ENCODE measurements at places on chromosomes 1 and 21.

GRCh38 chr1:168088511-168089325 is 48.0 kb downstream of the GPR161 start:
- DNase-seq, result no peak

DNA sequence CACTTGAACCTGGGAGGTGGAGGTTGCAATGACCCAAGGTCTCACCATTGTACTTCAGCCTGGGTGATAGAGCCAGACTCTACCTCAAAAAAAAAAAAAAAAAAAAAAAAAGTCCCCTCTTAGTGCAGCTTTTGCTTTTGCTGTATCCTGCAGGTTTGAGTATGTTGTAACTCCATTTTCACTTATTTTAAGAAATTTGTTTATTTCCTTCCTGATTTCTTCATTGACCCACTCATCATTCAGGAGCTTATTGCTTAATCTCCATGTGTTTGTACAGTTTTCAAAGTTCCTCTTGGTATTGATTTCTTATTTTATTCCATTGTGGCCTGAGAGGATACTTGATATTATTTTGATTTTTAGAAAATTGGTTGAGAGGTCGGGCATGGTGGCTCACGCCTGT is 50.9 kb upstream of the AK4 start:
- DNase-seq, result no peak

- DNase-seq, result no peak
Observed at GRCh38 chr1:164880199-164880598, 321.2 kb downstream of the PBX1 start.

GRCh38 chr1:30756206-30756544 is 1.4 kb downstream of the LAPTM5 start:
- DNase-seq, result no peak

DNA sequence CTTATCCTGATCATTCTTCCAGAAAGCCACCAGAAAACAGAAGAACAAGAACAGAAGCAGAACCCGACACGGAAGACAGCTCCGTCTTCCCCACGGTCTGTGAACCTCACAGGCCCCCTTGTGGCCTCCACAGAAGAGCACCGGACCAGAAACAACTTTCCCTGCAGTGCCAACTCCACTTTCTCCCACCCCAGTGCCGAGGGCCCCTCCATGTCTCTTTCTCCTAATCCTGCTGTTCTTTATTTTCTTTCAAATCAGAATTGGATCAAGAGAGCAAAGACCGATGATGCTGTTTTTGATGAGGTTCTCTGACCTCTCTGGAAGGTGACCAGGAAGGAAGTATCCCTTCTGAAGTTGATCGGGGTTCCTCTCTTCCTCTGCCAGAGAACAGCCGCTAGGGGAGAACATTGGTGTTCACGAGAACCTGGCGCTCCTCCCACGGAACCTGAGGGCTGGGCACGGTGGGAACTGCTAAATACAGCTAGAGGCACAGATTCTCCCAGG is 58.9 kb upstream of the CTTNBP2NL start:
- no peak for DNase-seq

DNA sequence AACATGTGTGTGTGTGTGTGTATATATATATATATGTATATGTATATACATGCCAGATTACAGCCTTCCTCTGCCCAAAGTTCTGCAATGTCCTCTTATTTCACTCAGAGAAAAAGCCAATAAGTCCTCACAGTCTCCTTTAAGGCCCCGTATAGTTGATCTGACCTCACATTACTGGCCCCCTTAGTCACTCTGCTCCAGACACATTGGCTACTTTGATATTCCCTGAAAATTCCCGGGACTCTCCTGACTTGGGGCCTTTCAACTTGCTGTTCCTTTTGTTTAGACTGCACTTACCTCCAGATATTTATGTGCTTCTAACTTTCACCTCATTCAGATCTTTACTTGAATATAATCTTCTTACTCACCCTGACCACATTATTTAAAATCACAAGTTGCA is 4.2 kb upstream of the BSDC1 start:
- DNase-seq, result no peak

GRCh38 chr1:205500240-205501233 is 3.9 kb upstream of the CDK18 start:
- no peak for DNase-seq

DNA sequence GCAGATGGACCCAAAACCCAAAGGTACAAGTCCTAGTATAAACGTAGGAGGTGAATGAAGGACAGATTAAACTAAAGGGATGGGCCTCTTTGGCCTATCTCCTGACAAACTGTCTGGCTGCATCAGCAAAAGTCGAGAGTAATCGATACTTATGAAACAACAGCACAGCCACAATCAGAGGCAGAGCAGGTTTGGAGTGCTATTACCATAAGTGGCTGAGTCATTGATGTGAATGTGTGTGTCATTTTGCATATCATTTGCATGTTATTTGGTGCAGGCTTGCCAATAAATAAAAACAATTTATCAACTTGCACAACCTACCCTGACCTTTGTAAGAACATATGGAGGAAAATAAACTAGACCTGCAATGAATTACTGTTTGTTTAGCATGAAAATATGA is 283.1 kb downstream of the NUF2 start:
- no peak for DNase-seq

DNA sequence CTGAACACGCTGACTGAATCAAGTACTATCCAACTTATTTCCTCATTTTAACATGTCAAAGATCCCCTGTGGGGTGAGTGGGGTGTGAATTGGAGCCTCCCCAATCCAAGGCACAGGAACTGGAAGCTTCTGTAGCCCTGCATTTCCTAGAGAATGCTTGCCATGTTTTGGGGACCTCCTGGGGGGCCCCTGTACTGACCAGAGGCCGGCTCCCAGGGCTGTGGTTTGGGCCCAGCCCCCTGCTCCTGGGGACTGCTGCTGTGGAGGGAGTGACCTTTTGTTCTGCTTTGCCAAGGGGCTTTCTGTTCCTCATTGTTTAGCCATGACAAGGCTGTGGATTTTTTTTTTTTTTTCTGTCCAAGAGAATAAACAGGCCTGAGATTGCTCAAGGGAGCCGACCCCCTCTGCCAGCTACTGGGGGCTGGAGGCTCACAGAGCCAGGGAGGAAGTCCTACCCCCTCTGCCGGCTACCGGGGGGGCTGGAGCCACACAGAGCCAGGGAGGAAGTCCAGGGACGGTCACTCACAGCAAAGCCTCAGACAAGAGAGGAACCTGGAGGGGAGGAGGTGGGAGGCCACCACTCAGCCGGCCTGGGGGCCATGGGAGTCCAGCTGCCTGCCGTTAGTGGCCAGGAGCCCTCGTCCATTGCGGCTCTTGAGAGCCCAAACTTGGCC is 17.4 kb downstream of the TNFRSF1B start:
- DNase-seq, result no peak

DNA sequence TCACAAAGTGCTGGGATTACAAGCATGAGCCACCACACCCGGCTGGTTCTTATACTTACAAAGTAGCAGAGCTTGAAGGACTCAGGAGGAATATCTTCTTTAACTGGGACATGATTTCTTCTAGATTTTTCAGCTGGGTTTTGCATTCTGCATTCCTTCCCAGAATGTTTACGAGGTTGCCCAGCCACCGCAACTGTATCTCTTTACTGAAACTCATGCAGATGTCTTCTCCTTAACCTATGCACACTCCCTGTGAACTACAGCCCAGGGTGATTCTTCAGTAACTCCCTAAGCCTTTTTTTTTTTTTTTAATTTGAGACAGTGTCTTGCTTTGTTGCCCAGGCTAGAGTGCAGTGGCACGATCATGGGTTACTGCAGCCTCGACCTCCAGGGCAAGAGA is 8.7 kb upstream of the DOP1B start:
- no peak for DNase-seq

- no peak for DNase-seq
Observed at GRCh38 chr1:24257373-24257772, 61.8 kb upstream of the GRHL3 start.
